ENCODE measurements at places on chromosomes 16 and 17.

DNA sequence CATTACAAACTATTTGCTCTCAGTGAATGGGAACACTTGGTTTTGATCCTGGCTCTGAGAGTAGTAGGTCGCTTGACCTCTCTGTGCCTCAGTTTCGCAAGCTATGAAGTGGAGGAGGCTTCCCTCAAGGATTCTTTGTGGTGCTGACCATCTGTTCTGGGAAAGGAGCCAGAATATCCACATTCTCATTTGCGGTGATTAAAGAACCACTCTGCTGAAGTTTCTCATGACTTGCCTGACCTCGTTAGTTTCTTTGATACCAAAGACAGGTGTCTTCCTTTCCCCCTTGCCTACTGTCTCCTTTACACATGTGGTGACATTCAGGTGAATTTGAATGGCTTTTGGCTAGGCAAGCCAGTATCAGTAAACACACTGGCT, 116.0 kb downstream of the SNX29 start:
- ATAC-seq = no peak

- no peak for ATAC-seq
These were observed 139.1 kb downstream of the SOX9 start for GRCh38 chr17:72259922-72260321.

- ATAC-seq = peak; percentile 70
These were observed 31.5 kb downstream of the CDK5RAP3 start for GRCh38 chr17:48002266-48002915.

DNA sequence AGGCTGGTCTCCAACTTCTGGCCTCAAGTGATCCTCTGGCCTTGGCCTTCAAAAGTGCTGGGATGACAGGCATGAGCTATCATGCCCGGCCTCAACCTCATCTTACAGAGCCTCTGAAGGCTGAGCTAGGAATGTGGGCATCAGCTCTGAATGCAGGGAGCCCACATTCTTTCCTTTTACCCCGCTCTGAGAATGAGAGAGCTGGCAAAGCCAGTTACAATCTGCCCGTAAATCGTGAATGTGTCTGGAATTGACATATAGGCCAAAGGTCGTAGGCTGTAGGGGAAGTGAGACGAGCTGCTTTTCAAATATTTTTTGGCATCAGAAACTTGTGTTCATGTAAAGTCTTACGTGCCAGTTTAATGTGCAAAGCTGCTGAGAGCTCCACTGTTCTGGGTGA, 4.5 kb downstream of the TMEM238L start:
- ATAC-seq = no peak

GRCh38 chr17:79996291-79996690, 39.4 kb downstream of the TBC1D16 start:
- ATAC-seq = no peak

DNA sequence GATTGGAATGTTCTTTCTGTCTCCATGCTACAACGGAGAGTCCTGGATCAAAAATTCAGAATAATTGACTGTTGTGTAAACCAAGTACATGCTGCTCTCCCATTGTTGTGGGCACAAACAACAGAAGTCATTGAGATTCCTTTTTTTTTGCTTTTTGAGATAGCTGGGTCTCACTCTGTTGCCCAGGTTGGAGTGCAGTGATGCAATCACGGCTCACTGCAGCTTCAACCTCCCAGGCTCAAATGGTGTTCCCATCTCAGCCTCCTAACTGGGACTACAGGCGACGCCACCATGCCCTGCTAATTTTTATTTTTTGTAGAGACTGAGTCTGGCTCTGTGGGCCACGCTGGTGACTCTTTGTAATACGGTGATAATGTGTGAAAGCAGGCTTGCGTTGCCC, 24.5 kb downstream of the NDE1 start:
- no peak for ATAC-seq

DNA sequence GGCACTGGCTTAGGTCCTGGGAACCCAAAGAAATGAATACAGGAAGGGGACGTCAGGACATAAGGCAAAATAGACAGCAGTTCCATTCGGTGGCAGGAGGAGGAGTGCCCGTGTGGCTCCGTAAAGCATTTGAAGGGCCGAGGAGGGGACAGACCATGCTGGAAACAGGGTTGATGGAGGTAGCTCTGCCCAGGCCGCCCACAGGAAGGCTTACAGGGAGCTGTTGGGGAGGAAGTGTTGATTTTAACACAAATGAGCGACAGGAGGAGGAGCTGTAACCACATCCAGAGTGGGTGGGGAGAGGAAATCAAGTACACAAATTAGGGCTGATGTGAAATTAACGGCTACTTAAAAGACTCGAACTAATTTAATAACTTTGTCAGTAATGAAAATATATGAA, 54.6 kb downstream of the RBFOX3 start:
- ATAC-seq = no peak

- no peak for ATAC-seq
These were observed 60.4 kb downstream of the MYOCD start for GRCh38 chr17:12726131-12726530.

DNA sequence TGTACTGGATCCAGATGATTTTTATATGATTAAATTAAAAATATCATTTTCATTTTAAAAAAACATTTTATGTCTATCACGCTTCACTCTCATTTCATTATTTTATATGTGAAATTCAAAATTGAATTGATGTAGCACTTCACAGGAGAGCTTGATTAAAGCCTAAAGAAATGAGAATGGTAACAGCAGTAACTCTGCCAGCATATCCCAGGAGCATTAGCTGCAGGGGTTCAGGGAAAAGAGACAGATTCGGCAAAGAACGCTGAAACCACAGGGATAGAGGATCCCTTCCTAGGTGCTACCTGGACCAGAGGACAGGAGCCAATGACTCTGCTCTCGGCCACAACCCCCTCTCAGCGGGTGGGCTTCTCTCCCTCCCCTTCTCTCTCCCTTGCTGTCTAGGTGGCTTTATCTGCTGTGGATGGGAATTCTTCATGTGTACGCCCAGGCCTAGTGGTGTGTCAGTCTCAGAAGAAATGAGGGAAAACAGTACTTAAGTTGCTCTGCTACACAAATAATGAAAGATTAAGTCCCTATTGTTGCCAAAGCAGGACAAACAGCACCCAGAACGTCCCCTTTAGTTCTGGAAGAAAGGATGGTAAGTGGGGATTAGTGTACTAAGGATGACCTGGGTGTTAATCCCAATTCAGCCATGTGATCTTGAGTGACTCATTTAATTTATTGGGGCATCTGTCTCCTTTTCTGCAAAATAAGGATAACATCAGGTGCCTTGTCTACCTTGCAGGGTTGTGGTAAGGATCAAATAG, 123.3 kb downstream of the CDK5R1 start:
- ATAC-seq = no peak

- ATAC-seq = no peak
These were observed 10.9 kb downstream of the KIFC3 start for GRCh38 chr16:57791195-57791892.

DNA sequence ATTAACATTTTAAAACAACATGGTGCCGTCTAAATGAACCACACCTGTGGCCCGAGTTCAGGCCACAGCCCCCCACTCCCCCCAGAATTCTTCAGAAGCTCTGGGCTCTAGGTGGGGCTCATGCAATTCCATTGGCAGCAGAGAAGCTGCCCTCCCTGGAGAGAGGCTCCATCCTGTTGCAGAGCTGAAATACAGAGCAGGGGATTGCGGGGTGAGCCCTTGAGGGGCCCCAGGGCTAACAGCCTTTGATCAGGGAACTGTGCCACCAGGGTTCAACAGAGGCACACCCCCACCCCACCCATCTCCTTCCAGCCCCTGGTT, 69.3 kb downstream of the ABR start:
- ATAC-seq = peak; percentile 2

DNA sequence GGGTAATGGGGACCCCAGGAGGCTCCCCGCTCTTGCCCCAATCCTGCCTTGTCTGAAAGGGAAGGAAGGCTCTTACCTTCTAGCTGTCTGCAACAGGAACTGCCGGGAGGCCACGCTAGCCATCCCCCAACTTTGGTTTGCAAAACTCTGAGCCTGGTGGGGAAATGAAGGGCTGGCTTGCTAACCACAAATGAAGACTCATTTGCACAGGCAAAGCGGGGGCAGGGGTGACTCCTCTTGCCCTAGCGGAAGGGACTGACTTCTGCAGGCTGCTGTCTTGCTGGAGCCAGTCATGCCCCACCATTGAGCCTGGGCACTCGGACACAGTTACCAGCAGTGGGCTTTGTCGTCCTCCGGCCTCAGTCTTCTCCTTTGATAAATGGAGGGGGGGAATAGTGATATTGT, 52.6 kb downstream of the PLCG2 start:
- no peak for ATAC-seq

GRCh38 chr16:85209526-85210121, 97.4 kb upstream of the CIBAR2 start:
- ATAC-seq = no peak

DNA sequence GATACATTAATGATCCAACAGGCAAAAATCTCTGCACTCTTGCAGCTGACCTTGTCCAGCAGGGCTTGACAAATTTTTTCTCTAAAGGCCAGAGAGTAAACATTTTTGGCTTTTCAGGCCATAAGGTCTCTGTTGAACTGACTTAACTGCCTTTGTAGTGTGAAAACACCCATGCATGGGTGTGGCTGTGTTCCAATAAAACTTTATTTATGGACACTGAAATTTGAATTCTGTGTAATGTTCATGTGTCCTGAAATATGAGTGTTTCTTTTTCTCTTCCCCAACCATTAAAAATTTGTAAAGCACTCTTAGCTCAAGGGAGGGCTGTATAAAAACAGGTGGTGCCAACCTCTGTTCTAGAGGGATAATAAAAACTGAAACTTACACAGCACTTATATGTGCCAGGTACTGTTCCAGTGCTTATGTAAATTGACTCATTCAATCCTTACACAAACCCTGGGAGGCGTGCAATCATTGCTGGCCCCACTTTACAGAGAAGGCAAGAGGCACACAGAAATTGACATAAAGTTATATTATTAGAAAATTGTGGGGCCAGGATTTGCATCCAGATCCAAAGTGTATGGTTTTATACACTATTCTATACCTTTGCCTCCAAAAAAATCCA, 18.8 kb upstream of the ZNF423 start:
- ATAC-seq = no peak

DNA sequence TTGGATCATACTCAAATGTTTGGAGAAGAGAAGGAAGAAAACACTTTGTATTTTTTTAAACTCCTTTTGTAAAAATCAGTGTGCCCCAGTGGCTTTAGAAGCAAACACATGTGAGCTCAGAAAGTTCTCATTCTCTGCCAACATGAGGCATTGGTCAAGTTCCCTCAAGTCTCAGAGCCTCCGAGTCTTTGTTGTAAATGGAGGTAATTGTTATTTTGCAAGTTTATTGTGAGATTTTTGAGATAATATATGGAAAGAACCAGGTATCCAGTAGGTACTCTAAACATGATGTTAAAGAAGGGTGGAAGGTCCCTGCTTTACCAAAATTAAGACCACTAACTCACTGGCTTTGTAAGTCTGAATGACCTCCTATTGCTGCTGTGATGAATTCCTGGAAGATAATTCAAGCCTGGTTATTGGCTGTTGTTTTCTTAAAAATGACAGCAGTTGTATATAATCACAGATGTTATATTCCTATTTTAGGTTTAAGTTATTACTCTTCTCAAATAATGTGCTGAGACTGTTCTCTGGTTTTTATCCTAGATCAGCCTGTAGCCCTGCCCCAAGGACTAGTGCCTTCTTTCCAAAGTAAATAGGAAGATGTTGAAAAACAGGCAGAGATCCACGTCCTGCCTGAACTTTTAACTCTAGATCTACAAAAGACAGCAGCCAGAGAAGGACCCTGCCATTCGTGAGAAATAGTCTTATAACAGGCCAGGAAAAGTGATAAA, 2.4 kb downstream of the HLF start:
- no peak for ATAC-seq

GRCh38 chr16:12927591-12927990, 26.2 kb downstream of the SHISA9 start:
- ATAC-seq = no peak

GRCh38 chr17:48578616-48579470, 693 bp upstream of the HOXB4 start:
- no peak for ATAC-seq

GRCh38 chr16:69073181-69073702, 32.2 kb upstream of the HAS3 start:
- ATAC-seq = peak; percentile 82

DNA sequence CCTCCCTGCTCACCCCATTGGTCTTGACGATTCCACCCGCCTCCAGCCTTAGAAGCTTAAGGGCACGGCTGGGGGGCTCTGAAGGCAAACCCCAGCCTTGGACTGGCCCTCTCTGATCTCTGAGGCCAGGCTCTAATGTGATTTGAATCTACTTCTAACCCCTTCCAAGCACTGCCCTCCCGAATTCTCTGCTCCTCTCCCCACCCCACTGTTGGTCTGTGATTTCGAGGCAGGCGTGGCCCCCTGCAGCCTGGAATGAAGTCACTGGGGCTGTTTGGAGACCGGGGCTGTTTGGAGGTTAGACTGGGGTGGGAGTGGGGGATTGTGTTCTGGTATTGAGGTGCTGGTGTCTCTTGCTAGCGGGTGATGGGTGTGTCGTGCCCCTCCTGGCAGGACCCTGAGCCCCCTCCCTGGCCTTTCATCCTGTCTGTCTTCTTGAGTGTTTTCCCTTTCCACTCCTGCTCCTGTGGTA, 2.2 kb downstream of the GRB7 start:
- no peak for ATAC-seq

- no peak for ATAC-seq
These were observed 62.2 kb downstream of the FBXL20 start for GRCh38 chr17:39339272-39339671.

DNA sequence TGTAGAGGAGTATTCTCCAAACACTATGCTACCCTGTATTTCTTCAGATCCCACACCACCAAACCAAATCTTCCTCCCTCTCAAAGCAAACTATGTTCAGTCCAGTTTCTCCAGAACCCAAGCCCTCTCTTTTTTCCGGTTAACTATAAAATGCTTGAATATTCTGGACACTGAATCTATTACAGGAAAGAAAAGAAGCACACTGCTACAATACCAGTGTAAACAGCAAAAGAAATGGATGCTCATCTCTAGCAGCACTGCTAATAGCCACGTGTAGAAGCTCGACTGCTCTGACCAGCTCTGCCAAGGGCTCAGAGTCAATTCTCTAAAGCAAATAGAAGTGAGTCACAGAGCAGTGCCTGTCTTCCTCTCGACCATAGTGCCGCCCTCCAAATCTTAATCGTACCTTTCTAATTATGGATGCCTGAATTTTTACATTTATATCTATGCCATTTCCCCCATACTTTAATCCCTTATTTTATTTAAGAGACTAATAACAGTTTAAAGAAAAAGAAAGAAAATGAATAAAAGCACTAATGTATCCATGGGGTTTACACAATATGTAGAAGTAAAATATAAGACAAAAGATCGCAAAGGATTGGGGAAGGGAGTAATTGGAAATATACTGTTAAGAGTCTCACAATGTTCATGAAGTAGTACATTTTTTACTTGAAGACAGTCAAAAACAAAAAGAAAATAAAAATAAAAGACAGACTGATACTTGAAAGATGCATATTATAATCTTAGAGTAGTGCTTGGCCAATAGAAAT, 154.5 kb downstream of the PARN start:
- no peak for ATAC-seq

GRCh38 chr17:1294157-1294717, 14.8 kb downstream of the TRARG1 start:
- no peak for ATAC-seq

GRCh38 chr16:49055824-49056545, 225.7 kb downstream of the CBLN1 start:
- ATAC-seq = no peak

GRCh38 chr17:61235001-61235826, 164.4 kb upstream of the TBX2 start:
- no peak for ATAC-seq

All from SK-N-SH treated with all-trans-retinoic acid at 6 μM for 48 hours (cell line).